ENCODE measurements at places on chromosomes 3 and 15.

GRCh38 chr15:56471440-56472069 is 6.6 kb upstream of the MNS1 start:
- no peak for DNase-seq

- no peak for DNase-seq
These were observed 32.7 kb downstream of the TRANK1 start for GRCh38 chr3:36911990-36912804.

DNA sequence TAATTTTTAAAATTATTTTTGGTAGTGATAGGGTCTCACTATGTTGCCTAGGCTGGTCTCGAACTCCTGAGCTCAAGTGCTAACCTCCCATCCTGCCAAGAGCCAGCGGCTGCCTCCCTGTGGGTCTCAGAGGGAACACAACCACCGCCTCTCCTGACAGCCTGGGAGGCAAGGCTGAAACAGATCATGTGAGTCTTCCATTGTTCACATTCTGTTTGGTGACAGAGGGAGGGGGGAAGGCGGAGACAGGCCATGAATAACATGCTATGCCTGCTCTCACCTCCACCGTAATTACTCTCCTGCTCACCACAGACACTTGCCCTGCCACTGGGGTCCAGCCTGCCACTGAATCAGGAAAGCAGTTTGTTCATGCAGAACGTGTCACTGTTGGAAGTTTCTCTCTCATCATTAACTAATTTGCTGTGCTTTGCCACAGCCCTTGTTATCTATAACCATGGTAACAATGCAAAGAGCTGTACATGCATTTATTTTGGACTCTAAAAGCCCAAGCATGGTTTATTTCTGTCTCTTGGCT is 78.4 kb upstream of the RASGRF1 start:
- DNase-seq = no peak

GRCh38 chr3:24168977-24169376 is 223.9 kb downstream of the NR1D2 start:
- no peak for DNase-seq

- no peak for DNase-seq
These were observed 76.0 kb downstream of the ETFA start for GRCh38 chr15:76235186-76235826.

DNA sequence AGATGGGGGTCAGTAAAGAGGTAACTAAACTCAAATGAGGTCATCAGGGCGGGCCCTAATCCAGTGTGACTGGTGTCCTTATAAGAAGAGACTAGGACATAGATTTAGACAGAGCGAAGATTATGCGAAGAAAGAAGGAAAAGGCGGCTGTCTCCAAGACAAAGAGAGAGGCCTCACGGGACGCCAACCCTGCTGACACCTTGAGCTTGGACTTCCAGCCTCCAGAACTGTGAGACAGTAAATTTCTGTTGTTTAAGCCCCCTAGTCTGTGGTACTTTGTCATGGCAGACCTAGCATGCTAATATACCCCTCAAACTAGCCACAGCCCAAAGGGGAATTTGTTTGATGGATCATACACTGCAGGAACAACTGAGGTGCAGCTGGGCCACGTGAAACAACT is 183.0 kb downstream of the ABHD5 start:
- no peak for DNase-seq

DNA sequence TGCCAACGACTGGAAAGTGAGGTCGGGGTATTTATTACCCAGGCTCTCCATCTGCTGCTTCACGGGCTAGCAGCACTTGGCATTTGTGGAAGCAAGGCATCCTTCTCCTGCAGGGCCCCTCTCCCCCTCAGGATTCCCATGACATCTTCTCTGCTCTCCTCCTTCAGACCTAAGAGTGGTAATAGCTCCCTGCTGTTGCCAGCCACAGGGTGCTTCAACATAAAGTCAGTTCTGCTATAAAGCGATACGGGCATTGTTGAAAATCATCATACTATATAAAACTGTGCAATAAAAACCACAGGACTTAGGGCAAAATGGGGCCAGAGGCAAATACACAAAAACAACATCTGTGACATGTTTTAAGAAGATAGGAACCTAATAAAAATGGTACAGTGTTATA is 391.8 kb upstream of the ADAMTS9 start:
- DNase-seq = no peak

GRCh38 chr3:49566312-49566711 is 12.0 kb downstream of the BSN start:
- DNase-seq = no peak

GRCh38 chr3:46931631-46932331 is 44.8 kb downstream of the CCDC12 start:
- DNase-seq = no peak

DNA sequence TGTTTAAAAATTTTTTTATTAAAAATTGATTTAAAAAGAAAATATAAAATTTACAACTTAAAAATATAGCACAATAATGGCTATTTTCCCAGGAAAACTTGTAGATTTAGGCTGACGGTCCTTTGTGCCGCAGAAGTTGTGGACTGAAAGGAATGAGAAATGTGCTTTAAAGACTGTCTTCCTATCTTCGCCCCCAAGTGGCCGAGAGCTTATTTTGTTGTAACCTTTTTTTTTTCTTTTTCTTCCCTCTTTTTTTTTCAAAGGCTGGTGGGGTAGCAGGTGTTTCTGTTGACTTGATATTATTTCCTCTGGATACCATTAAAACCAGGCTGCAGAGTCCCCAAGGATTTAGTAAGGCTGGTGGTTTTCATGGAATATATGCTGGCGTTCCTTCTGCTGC is 15.5 kb downstream of the SLC25A26 start:
- DNase-seq = no peak

- no peak for DNase-seq
These were observed 134.9 kb upstream of the ZBTB20 start for GRCh38 chr3:115281697-115282675.

- DNase-seq = no peak
These were observed 86.0 kb upstream of the ABHD17C start for GRCh38 chr15:80609091-80609490.

GRCh38 chr15:89358435-89358754 is 23.8 kb upstream of the POLG start:
- no peak for DNase-seq

DNA sequence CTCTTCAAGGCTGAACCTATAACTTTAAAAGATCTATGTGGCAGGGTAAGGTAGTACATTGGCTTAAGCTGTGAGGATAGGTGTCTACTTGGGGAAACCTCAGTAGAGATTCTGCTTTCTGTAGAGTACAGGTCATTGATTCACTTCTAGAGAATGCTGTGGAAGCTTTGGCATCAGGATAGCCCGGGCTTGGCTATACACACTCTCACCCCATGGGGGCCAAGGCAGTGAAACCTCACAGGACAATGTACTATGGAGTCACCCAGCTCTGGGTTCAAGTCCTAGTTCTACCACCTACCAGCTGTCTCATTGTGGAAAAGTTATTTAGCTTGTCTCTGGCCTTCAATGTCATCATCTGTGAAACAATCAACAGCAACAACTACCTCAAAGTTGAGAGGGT is 9.0 kb downstream of the MTFMT start:
- DNase-seq = no peak

Measured in brain pericyte (primary cell).